Left kidney (tissue), 8 donors: ENCODE measurements at places on chromosomes 3 and 15.

DNA sequence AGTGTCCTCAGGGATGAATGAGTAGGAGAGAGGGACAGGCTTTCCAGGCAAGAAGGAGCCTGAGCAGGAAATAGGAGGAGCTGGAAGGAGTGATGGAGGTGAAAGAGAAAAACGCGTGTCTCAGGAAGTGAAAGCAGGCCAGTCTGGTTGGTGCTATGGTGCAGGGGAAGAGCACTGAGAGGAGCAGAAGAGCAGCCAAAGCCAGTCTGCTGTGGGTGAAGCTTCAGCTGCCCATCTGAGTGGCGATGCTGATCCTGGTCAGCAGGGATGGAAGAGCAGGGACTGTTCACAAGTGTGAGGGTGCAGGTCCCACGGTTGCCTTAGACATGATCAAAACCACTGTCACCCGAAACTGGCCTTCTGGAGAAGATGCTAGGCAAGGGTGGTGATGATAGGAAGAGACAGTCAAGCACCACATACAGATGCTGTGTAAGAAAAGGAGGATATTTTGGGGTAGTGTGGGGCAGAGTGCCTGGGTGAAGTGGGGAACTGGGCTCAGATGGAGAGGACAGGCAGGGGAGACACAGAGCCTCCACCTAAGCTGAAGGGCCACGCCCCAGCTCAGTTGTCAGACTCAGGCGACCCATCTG is 5.5 kb upstream of the KY start:
- no peak for DNase-seq

DNA sequence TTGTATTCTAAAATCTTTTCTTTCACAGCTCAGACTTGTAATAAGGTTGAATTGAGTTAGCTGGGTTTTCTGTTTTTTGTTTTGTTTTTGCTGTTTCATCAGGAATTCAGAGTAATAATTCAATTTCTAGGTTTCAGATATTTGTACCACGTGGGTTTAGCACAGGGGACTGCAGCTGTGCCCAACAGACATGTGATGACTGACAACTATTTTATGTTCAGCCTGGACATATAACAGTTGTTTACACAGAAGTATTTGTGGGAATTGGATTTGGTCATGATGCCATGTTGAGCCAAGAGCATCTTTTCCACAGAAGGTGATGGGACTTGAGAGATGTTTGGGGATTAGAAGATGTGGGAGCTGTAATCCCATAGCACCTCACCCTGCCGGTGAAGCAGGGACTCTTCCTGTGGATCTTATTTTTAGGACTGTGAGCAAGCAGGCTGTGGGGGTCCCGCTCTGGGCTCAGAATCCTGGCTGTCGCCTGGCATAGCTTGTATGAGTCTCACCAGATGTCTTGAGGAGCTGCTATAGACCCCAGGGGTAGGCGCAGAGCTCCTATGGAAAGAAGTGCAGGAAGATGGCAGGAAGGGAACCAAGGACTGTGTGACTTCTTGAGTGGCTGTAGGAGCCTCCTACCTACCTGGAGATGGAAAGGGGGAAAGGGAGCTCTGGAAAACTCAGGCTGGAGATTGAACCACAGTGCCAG is 23.7 kb downstream of the PXYLP1 start:
- no peak for DNase-seq

DNA sequence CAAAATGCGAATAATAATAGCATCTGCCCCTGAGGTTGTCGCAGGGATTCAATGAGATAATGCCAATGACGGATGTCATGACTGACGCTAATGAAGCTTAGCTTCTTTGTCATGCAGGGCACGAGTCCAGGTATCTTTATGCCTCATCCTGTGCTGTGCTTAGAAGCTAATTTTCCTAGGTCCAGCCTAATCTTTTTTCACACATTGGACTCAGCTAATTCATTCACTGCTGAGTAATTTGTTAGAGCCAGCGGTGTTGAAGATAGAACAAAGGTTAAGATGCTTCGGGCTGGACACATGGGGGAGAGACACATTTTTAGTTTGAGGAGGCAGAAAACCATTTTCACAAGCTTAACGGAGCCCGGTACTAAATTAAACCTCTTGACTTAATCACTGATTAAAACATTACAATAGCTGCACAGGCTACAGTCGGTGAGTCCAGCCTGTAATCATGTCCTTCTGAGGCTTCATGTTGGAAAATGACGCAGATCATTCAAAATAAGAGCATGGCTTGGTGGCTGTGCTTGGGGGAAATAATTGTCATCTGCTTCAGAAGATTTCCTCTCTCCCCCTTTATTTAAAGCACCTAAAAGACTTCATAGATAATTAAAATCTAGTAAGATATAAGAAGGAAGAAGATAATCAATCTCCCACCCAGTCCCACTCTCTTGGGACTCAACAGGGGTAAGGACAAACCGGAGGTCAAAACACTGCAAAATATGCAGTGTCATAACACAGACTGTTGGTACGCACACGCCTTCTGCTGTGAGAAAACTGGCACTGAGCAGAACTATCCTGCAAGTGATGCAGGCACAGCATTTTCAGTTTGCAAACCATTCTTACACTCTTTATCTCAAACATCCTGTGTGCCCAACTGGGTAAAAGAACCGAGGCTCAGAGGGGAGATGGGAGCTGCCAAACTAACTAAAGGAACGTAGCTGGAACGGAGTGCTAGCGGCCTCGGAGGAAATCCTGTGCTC is 3.3 kb upstream of the CCDC174 start:
- DNase-seq = no peak

DNA sequence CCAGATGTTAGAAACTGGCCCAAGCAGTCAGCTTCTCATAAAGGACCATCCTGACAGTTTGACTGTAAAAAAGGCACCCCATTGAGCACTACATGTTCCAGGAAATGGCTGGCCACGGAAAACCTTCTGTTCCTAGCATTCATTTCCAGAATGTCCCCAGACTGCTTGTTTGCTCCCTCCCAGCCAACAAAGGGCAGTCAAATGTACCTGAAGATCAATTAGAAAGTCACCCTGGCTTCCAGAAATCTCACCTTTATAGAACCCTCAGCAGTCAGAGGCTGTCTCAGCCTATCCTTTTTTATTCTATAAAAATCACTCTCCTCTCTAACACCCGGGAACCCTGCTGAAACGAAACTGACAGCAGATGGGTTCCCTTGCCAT is 784 bp upstream of the SAMMSON start:
- no peak for DNase-seq

- no peak for DNase-seq
Observed at GRCh38 chr3:77052051-77052501, 12.2 kb downstream of the ROBO2 start.

- peak; percentile 2 for DNase-seq
Observed at GRCh38 chr3:50815844-50816243, 141.1 kb downstream of the DOCK3 start.

- DNase-seq = no peak
Observed at GRCh38 chr15:42375941-42376340, 16.6 kb downstream of the CAPN3 start.
